Stimulated activated CD8-positive, alpha-beta memory T cell treated with anti-CD3 and anti-CD28 coated beads, Interleukin-15, amount 100 ng/mL, for 1 hour (primary cell): ENCODE measurements at places on chromosomes 1 and 21.

- no peak for DNase-seq
These were observed 91.6 kb downstream of the DDAH1 start for GRCh38 chr1:85373378-85373708.

- DNase-seq = no peak
These were observed 11.5 kb upstream of the C1orf105 start for GRCh38 chr1:172408958-172409357.

DNA sequence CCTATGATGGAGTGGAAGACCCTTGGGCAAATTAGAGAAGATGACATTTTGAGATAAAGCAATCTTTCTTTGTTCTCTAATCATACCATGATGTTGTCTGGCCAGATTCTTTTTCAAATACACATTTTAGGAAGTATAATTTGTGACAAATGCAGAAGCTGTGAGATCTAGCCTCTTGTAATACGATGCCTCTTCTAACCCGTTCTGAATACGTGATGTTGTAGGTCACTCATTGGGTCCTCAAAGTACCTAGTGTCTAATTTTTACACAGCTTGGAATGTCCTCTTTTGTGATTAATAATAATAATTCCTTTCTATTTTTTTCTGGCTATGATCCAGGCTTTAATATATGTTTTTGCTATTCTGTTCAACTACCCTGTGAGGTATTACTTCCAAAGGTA, 502.7 kb downstream of the NUF2 start:
- DNase-seq = no peak

- no peak for DNase-seq
These were observed 1.9 kb downstream of the PUM1 start for GRCh38 chr1:31063631-31064030.

GRCh38 chr1:3170561-3171453, 101.8 kb downstream of the PRDM16 start:
- no peak for DNase-seq

- no peak for DNase-seq
These were observed 632.0 kb downstream of the SMYD3 start for GRCh38 chr1:245874942-245875580.

GRCh38 chr1:10520952-10521351, 46.2 kb downstream of the PEX14 start:
- DNase-seq = no peak

DNA sequence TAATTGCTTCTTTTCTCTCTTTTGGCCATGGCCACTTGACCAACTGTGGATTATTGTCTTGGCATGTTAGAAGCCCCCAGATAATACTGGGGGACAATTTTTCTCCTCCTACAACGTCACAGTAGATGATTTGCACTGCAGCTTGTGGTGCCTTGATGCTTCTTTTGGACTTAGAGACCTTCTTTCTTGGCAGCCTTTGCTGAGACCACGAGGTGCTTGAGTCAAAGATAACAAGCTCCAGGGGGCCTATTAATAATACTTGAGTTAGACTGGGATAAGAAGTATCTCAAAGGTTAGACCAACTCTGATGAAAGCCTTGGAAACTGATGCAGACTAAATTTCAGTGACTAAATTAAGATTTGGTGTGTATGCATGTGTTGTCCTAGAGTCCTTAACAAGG, 3.2 kb downstream of the PPP1R12B start:
- no peak for DNase-seq
